Activated CD4-positive, CD25-positive, alpha-beta regulatory T cell treated with anti-CD3 and anti-CD28 coated beads, Interleukin-2, amount 50 U/mL, for 24 hours (primary cell): ENCODE measurements at places on chromosomes 1 and 21.
A peak's percentile ranks its signal among the peaks of the same experiment; 100 is the strongest.

- ATAC-seq, result no peak
These were observed 479.9 kb upstream of the PLXNA2 start for GRCh38 chr1:208724079-208724478.

GRCh38 chr1:180053594-180054567 lies 99.3 kb downstream of the CEP350 start:
- ATAC-seq, result no peak

- no peak for ATAC-seq
These were observed 33.8 kb downstream of the USP48 start for GRCh38 chr1:21749109-21749508.

- ATAC-seq, result no peak
These were observed 123.0 kb downstream of the LYPLAL1 start for GRCh38 chr1:219296430-219297355.

DNA sequence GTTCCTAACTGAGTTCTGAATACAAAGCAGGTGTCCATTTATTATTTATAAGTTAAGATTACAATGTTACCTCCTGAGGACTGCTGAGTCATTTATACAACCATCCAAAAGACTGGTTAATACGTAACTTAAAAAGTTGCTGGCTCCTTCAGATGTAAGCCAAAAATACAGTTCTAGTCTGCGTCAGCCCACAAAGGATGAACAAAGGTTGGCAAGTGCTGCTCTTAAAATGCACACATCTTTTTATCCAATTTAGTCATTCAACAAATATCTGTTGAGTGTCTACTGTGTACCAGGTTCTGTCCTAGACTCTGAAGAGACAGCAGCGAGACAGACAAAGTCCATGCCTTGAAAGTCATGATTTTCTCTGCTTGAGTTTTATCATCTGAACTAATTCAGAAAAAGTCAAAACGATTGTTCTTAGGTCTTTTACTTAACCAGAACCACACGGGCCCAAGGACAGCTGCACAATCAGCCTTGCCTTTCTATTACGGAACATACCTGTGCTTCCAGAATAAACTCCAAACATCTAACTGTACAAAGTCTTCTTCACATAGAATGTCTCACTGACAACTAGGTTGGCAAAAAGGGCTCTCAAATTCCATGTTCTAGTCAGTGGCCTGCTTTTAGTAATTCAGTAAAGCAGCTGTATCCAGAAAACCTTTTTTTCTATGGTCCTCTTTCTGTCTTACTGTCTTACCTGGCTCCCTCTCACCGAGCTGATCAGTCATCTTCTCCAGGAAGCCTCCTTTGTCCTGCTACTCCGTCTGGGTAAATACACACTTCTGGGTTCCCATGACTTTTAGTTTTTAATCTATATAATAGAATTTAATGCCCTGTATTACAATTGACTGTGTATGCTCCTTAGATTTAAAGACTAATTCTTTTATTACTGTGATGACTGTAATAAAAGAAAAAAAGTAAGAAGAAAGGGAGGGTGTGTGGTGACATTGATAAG lies 15.5 kb upstream of the CNN3 start:
- no peak for ATAC-seq

- no peak for ATAC-seq
These were observed 375.9 kb downstream of the DSCAM start for GRCh38 chr21:40471103-40471502.

- no peak for ATAC-seq
These were observed 291.1 kb downstream of the PTPRU start for GRCh38 chr1:29527314-29528004.

GRCh38 chr1:77830946-77831345 lies 51.5 kb downstream of the MIGA1 start:
- ATAC-seq, result no peak

DNA sequence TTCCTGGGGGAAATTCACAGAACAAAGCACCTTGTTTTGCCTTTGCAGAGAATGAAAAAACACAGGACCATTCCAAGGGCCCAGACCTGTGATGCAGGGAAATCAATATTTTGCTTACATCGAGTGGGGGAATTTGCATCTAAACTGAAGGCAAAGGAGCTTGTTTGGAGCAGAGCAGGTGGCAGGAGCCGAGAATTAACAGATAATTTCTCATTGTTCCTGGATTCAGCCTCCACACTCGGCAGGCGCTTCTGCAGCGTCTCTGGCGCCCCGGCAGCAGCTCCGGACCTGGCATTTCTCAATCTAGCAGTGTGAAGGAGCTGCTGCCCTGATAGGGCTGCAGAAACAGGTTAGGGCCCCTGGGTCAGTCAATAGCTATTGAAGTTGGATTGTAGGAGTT lies 2.0 kb upstream of the SYT6 start:
- no peak for ATAC-seq

DNA sequence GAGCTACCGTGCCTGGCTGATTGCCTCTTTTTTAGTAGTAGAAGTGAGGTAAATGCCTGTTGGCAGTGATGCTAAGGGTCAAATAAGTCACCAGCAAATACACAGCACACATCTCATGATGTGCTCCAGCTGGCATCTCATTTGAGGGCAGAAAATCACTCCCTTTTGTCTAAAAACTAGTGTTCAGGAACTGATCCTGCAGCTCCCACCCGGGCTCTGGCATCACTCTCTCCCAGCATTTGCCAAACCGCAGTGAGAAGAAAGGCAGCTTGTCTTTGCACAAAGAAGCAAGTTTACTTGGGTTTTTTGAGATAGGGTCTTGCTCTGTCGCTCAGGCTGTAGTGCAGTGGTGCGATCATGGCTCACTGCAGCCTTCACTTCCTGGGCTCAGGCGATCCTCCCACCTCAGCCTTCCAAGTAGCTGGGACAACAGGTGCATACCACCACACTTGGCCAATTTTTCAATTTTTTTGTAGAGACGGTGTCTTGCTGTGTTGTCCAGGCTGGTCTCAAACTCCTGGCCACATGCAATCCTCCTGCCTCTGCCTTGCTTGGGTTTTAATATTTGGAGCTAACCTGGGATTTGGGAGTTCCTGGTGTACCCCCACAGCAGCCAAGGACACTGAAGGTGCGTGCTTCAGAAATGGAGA lies 4.1 kb downstream of the RBP7 start:
- no peak for ATAC-seq

DNA sequence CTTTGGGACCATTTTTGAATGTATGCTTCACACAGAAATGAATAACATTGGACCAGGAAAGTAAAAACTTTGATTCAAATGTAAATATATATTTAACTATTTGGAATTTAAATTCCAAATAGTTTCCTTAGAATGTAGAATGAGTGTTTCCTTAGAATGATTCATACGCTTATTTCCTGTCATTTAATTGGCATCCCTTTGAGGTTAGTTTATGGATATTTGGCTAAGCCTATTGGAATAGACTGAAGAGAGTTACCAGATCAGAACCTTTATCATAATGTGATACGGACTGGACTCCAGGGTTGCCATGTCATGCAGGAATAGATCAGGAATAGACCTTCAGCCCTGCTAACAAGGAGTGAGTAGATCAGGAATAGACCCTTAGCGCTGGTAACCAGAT lies 133.1 kb downstream of the TNNI3K start:
- no peak for ATAC-seq

- ATAC-seq, result no peak
These were observed 53.5 kb upstream of the CTTNBP2NL start for GRCh38 chr1:112342558-112342957.

DNA sequence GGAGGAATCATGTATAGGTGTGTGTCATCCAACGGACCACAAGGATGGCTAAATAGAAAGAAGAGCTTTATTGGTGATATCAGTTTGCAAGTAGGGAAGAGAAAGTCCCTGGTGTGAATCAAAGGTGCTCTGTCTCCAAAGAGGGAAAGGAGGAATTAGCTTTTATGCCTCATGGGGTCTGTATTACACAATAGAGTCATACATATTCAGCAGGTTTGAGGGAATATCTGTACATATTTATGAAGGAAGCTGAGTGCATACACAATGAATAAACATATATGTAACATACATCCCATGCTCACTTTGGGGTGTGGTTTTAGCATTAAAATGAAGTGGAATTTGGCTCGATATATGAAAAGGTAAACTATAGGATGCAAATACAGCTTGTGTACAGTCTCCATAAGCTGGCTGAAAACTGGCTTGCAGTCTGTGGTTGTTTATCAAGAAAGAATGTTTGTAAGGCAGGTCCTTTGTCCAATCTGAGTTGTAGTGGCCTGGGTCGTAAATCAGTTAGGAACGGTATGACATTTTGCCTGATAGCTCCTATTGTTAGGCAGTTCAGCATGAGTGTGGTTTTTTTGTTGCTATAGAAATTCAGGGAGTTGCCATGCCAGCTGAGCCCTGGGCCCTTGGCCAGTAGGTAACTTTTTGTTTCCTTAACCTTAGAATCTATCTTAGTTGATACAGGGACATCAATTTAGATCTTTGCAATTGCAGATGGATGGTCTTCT lies 198.0 kb upstream of the ZP4 start:
- ATAC-seq, result no peak

DNA sequence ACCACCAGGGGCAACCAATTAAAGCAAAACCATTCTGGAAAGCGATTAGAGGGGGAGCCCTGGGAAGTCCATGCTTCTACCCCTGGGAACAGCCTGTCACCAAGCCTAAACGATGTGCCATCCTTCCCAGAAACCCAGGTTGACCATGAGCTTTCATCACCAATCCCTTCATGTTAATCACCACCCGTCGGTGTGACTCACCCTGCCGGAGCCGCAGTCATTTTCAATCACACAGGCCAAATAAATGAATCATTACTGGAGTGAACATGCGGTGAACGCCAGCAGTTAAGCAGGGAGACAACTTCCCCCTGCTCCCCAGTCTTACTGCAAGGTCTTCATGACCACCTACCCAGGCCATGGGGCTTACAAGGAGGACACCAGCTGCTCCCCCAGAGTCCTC lies 308.8 kb downstream of the AJAP1 start:
- ATAC-seq, result no peak

DNA sequence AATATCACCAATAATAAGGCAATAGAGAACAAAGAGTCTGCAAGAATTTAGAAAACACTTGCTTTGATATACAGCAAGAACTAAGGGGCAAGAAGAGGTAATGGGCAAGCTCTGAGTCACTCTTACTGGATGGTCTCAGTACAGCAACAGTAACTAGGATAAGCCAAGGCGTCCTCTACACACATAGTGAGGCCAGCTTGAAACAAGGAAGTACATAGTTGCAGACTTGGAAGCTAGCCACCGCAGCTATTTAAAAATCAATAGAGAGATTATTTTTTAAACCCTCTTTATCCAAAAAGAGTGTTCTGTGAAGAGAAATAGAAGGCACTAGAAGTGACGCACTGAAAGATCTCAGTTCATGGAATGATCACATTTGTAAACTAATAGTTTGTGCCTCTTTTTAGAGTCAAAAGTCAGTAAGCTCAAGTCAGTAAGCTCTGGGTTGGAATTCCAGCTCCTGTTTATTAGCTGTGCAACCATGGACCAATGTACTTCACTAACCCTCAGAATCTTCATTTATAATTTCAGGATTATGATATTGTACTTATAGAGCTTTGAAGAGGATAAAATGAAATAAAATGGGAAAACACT lies 118.6 kb downstream of the AKT3 start:
- ATAC-seq, result no peak

GRCh38 chr1:48405400-48405799 lies 66.6 kb downstream of the SPATA6 start:
- ATAC-seq, result no peak

DNA sequence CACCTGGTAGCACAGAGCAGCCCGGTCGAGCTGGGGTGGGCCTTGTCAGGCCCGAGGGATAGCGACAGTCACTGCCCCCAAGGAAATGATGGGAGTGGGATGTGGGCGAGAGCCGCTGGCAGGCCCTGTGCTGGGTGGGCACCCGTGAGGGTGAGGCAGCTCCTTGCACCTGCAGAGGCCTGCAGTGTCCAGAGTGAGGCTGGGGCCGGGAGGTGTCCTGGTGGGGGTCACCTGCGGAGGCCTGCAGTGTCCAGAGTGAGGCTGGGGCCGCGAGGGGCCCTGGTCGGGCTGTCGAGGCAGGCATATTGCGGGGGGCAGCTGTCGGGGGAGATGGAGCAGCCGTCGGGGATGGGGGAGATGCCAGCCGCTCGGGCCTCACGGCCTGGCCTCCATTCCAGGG lies 49.5 kb downstream of the SLC19A1 start:
- ATAC-seq, result no peak

DNA sequence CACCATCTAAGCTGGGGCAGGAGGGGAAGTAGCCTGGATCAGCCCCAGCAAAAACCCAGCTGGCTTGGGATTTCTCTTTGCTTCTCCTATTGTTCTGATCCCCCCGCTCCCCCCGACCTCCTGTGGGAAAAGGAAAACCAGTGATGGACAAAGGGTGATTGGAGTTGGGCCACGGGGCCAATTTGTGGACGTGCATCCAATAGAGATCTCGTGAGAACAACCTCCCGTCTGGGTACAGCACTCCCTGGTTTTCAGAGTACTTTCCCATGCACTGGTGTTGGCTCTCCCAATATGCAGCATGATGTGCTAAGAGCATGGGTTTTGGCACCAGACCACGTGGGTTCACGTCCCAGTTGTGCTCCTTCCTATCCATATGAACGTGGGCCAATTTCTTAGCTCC lies 9.0 kb downstream of the BLACAT1 start:
- no peak for ATAC-seq

DNA sequence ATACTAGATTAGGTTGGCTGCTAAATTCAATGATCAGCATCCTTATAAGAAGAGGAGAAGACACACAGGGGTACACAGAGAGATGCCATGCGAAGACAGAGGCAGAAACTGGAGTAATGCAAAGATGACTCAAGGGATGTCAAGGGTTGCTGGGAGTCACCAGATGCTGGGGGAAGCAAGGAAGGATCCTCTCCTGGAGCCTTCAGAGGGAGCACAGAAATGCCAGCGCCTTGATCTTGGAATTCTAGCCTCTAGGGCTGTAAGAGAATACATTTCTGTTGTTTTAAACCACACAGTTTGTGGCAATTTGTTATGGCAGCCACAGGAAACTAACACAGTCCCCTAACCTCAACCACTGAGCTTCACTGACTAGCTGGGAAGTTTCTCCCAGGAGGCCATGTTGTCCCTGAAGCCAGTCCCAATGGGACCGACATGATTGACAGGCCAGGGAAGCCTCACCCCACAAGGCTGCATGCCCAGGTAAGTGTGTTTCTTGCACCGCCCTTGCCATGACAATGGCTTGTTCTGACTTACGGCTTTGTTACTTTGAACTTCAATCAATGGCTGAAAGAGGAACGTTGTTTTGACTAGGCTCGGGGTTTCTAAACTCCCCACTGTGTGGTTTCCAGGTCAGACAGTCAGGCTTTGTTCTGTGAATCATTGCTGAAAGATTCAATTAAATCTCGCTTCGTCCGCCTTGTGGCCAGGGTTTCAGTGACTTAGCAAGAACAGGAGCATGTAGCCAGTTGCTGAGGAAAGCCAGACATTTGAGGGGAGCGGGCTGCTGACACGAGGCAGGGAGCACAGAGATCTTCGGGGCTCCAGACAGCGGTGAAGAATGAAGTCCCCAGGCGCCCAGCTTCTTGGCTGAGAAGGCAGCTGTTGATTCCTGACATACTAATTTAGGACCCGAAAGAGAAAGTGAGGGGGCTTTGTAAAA lies 62.3 kb downstream of the RUNX1 start:
- peak; percentile 68 for ATAC-seq

DNA sequence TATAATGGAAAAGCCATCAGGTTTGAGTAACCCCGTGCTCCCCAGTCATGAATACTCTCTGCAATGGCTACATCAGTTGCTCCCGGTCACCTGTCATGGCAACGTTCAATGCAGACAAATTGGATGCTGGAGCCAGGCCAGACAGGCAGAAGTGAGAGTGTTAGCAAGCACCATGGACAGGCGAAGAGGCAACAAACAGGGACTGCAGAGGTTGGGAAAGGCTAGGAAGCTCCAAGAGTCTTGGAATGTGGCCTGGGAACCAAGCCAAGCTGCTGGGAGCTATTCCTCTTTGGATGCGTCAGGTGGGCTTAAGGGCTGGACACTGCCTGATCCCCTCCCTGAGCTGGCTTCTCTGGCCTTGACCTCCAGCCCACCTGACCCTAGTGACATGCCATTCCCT lies 102.9 kb downstream of the ACTL8 start:
- no peak for ATAC-seq

- peak; percentile 68 for ATAC-seq
These were observed 16.0 kb upstream of the CHIA start for GRCh38 chr1:111274653-111275052.
